ENCODE measurements at places on chromosomes 6 and 20. TPM values are rescaled to one million over a fixed set of nuclear protein-coding genes. Genes with fewer than 3 reads are reported as not detected.
A peak's percentile ranks its signal among the peaks of the same experiment; 100 is the strongest.

- DNase-seq: no peak
These were observed 164.7 kb upstream of the SNX9 start for GRCh38 chr6:157658301-157658700.

- no peak for DNase-seq
These were observed 3.2 kb downstream of the SLC22A23 start for GRCh38 chr6:3453413-3454272.

The LY6G6F gene
- total RNA-seq: not detected

DNA sequence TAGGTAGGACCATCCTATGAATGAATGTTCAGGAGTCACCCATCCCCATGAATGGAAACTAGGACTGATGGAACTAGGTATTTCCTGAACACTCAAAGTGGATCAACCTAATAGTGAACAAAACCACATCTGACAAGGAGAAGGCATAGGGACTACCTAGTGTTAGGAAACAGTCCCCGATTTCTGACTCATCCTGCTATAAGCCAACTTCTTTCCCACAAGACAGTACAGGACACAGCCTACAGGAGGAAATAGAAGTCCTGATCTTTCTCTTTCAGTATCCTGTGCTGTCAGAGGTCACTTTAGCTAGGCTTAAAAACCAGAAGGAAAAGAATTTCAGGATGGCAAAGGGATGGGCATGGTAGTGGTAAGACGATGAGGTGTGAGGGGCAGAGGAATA, 19.5 kb upstream of the GMDS start:
- DNase-seq: no peak

DNA sequence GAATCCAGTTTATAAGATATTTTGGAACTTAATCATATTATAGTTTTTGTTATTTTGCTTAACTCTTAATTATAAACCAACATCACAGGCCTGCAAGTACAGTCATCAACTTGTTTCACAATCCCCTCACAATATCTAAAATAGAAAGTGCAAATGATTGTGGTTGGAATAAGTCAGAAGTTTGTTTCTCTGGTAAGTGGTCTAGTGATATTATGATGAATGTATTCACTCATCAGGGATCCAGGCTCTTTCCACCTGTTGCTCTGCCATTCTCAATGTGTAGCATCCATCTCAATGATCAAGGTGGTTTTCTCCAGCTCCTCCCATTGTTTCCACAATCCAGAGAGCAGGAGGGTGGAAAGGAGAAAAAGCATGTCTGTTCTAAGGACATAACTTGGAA, 54.2 kb downstream of the OPN5 start:
- DNase-seq: no peak

DNA sequence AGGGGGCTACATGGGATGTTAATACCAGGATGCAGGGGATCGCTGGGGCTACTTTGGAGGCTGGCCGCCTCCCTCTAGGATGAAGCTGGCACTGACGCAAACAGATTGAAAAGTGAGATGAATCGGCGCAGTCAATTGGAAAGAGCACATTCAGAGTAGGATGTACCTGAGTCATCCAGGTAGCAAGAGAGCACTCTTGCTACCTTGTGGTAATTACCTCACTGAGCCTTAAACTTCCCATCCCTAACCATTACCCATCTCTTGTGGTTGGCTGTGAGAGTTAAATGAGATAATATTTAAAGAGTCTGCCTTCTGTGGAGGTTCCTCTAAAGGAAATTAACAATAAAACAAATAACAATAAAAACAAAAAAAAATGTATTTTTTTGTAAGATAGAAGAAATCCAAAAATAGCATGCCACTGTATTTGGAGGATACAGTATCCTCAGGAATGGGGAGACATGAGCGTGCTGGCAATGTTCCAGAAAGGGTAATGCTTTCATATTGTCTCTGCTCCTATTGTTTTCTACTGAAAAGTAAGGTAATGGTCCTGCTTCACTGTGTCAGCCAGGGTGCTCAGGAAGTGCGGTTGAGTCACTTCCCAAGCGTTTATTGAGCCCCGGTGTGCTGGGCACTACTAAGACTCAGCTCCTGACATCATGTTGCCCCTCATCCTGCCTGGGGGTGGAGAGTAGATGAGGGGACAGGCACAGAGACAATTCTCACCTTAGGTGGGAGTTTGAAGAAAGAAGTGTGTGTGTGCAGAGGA, 301.1 kb downstream of the EYA4 start:
- peak; percentile 7 for DNase-seq

DNA sequence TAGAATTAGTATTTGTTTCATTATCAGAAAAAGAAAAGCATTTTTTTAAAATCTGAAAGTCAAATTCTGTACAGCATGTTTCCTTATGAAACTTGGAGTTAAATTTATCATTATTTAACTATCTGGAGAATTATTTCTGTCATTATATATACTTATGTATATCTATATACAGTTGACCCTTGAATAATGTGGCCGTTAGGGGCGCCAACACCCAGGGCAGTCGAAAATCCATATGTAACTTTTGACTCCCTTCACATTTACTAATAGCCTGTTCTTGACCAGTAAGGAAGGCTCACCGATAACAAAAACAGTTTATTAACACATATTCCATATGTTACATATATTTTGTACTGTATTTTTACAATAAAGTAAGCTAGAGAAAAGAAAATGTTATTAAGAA, 341.2 kb downstream of the ADGRB3 start:
- no peak for DNase-seq

- DNase-seq: no peak
These were observed 68.6 kb upstream of the FBXL4 start for GRCh38 chr6:99016355-99016754.

The BRPF3 gene
- total RNA-seq: 5.1 TPM

GRCh38 chr6:44276667-44277640, 6.7 kb downstream of the TMEM151B start:
- no peak for DNase-seq

GRCh38 chr6:30530014-30530413, 26.3 kb downstream of the GNL1 start:
- DNase-seq: no peak

The JAG1 gene
- total RNA-seq: 113 TPM

DNA sequence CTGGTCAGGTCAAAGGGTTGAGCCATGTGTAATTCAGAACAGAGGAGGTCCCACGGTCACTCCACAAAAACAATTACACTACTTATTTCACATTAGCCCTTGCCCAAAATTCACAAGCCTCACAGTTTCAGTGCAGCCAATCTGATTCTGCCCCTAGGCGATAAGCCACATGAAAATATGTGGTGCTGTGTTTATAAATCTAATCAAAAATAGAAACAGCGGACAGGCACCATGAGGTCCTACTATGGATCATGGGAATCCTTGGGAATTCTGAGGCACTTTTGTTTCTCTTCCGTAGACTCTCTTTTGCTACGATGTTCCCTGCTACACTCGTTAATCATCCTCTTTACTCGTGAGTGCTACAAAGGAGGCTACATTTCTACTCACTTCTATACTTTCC, 476.1 kb downstream of the TFAP2A start:
- DNase-seq: no peak

The TSBP1 gene
- not detected for total RNA-seq

GRCh38 chr20:23710771-23711170, 21.9 kb upstream of the CST4 start:
- no peak for DNase-seq

GRCh38 chr6:33620856-33621710, at the start of gene ITPR3:
ITPR3 (plus strand) TSS chr6:33621322; CDS start chr6:33621603, 281 bp downstream.
- peak; percentile 36 for DNase-seq

- DNase-seq: no peak
These were observed 2.9 kb downstream of the SPAG4 start for GRCh38 chr20:35618263-35619131.

DNA sequence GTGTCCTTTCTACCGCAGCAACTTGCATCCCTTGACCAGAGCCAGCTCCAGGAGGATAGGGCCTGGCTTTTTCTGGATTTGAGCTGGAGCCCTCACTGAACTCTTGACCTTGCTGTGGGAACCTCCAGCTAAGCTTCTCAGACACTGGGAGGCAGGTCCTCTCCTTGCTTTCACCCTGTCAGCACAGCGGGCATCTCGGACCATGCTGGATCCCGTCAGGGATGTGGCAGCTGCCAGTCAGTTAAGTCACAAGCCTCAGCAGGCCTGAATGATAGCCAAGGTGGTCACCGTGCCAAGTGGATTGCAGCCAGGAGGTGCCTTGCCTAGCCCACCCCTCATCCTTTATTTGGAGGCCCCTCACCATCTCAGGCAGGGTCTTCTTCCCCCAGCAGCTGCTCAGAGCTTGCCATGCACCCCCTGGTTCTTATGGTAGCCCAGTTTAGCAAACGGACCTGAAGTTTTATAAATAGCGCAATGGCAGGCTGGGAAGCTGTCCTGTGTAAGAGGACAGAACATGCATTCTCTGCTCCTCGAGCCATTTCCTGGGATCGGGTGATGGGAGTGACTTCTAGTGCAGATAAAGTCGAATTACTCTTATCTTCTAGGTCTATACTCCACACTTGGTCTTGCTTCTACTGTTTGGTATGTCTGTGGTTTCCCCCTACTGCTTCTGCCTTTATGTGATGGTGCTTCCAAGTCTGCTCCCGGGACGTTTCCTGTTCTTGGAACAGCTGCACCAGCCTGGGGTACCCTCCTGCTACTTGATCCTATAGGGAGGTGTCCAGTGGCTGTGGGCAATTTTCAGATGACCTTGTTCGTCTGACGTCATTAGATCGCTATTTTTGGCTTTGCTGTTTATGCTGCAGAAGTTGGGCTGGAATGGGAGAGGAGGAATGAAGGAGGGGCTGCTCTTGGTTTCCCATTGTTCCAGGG, 7.1 kb upstream of the MYLK2 start:
- peak; percentile 40 for DNase-seq

DNA sequence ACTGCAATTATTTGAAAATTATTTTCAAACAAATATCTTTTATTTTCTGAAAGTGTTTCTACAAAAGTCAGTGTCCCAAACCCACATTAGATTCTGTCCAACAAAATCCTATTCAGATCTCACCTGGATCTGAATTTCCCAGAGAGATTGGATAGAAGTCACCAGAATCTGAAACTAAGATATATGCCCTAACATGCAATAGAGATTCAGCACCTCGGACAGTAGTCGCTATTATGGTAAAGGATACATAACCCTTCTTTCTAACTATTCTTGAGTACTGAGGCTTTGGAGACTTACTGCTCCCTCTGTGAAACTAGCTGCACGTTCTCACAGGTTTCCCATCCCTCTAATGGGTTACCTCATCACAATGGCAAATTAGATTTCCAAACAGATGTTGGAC, 151.4 kb downstream of the ID4 start:
- peak; percentile 4 for DNase-seq

DNA sequence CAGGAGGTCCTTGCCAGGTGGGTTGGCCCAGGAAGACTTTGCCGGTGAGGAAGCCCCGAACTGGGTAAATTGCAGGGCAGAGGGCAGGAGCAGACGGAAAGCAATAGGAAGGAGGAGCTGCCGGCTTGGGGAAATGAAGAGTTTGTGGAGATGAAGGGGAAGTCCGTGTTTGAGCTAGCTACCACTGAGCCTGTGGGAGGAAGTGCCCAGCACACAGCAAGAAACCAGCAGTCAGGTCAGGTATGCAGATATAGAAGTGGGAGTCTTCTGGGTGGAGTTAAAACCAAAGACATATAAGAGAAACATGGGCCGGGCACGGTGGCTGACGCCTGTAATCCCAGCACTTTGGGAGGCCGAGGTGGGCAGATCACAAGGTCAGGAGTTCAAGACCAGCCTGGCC, 34.7 kb downstream of the CD24 start:
- DNase-seq: no peak

DNA sequence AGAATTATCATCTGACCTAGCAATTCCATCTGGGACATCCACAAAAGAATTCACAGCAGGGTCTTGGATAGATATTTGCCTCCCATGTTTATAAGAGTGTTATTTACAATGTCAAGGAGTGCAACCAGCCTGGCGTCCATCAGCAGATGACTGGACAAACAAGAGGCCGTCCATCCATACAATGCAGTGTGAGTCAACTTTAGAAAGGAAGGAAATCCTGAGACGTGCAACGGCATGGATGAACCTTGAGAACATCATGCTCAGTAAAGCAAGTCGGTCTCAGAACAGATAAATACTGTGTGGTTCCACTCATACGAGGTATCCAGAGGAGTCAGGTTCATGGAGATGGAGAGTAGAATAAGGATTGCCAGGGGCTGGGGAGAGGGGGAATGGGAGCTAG, 46.4 kb downstream of the FOXF2 start:
- DNase-seq: no peak

DNA sequence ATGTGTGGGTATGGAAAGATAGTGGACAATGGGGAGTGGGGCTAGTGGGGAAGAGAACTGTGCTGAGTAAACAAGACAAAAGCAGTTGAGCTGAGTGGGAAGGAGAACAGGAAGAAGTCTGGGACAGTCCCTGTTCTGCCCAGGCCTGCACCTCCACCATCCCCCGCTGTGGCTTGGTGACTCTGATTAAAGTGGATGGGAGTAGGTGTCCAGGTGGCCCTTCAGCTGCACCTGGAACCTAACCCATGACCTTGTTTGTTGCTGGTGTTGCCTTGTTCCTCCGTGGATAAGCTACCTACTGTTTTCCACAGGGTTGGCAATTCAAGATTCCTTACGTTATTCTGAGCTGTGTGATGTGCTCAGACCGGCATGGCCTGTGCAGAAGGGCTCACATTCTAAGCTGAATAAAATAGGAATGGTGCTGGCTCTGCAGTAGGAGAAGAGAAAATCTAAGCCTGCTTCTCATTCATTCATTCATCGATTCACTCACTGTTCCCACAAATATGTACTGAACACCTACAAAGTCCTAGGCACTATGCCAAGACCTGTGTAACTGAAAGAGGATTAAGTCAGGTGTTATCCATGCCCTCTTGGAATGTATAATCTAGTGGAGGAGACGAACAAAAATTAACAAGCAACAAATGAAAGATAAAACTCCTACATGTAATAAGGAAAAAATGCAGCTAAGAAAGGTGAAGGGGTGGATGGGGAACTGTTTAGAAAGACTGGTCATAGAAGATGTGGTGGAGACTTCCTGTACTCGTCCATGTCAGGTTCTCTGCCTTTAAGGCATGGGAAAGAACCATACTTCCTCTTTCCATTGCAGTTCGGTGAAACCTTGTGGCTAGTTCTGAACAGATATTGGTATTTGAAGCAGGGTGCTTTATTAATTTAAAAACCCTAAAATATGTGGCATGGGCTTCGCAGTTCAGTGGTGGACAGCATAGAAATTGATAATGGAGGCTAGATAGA, 10.1 kb upstream of the CALHM6 start:
- no peak for DNase-seq

DNA sequence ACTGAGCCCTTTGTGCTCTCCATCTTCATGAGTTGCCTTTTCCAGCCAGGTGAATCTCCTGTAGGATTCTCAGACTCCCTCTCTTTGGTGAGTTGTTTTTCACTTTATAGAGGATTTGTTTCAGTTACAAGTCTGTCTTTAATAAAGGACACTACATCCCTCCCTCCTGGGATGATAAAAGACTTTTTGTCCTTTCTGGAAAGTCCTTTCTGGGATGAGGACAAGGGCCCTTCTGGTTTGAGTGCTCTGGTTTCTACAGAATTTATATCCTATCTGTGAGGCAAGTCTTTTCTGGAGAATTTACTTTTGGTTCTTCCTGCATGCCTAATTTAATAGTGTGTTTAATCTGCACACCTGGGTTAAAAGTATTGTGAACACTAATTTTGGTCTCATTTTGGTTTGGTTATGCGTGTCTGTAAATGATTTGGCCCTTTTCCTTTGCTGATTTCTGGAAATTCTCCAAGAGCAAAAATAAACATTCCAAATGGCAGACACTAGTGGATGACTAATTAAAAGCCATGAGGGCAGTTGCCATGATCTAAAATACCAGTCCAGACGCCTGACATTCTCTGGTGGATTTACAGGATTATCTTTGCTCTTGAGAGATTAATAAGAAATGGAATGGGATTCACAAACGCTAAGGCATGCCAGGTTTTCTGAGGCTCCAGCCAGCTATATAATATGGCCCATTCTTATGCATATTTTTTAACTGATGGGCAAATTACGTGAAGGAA, 44.8 kb downstream of the TCP11 start:
- DNase-seq: peak; percentile 84

The BMP5 gene
- total RNA-seq: not detected

All from dermis microvascular lymphatic vessel endothelial cell (primary cell).